ENCODE measurements at places on chromosomes 6 and 20. TPM values are rescaled to one million over a fixed set of nuclear protein-coding genes. Genes with fewer than 3 reads are reported as not detected.

The MOG gene
- not detected for total RNA-seq

The SAMD5 gene
- total RNA-seq, result not detected

The DNAH8 gene
- 1.1 TPM for total RNA-seq

DNA sequence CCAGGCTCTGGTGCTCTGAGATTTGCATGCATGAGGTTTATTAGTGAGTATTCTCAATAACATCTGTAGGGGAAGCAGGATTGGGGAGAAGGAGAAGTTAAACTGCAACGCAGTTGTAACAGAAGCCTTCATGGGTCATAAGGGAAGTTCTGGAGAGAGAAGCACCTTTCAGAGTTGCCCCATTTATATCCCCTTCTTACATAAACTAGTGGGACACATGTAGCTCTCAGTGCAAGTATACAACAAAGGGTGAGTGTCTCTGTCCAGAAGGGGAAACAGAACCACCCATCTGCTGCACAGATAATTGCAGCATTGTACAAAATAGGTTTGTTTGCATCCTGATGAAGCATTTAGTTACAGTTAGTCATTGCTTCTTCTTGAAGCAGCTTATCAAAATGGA, 4.3 kb upstream of the ADGB start:
- no peak for DNase-seq

DNA sequence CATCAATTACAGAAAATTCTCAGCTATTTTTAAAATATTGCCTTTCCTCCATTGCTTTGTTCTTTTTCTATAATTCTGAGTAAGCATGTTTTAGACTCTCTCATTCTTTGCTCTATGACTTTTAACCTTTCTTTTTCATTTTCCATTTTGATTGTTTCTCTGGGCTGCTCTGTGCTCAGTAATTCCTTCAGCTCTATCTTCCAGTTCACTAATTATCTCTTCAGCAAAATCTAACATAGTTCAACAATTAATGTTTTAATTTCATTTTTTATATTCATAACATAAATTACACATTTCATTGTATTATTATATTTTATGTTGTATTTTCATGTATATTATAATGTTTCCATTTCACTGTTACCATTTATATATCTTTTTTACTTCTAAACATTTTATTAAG, 198.8 kb upstream of the NOX3 start:
- DNase-seq, result no peak

- no peak for DNase-seq
Measured at GRCh38 chr6:122352981-122353664, 46.3 kb upstream of the HSF2 start.

GRCh38 chr6:22664968-22665367, 95.6 kb downstream of the HDGFL1 start:
- no peak for DNase-seq

- DNase-seq, result no peak
Measured at GRCh38 chr6:157557559-157557958, 176.6 kb downstream of the ZDHHC14 start.

GRCh38 chr20:10448270-10449156, 13.4 kb downstream of the SLX4IP start:
- no peak for DNase-seq

GRCh38 chr6:19830171-19830570, 7.0 kb upstream of the ID4 start:
- no peak for DNase-seq

GRCh38 chr6:20647585-20647984, 113.3 kb downstream of the CDKAL1 start:
- DNase-seq, result no peak

DNA sequence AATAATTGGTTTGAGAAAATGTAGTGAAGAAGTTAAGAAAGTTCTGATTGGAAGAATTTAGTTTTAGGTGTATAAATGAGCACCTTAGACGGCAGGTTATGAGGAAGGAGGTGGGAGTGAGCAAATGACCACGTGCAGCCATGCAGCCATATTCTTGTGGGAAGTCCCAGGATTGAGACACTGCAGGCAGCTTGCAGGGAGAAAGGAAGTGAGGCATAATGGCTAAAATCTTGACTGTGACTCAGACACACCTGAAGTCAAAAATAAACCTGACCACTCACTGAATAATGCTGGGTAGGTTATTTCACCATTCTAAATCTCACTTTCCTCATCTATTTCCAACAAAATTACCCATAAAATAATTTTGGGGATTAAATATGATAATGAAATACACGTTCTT, 16.6 kb downstream of the DSE start:
- DNase-seq, result no peak
